Fibroblast of the conjunctiva (primary cell): ENCODE measurements at places on chromosomes 16 and 17.

- DNase-seq = peak; percentile 62
Observed at GRCh38 chr17:63399316-63399715, 46.8 kb downstream of the CYB561 start.

- no peak for DNase-seq
Observed at GRCh38 chr16:30470632-30470995, 1.9 kb upstream of the ITGAL start.

DNA sequence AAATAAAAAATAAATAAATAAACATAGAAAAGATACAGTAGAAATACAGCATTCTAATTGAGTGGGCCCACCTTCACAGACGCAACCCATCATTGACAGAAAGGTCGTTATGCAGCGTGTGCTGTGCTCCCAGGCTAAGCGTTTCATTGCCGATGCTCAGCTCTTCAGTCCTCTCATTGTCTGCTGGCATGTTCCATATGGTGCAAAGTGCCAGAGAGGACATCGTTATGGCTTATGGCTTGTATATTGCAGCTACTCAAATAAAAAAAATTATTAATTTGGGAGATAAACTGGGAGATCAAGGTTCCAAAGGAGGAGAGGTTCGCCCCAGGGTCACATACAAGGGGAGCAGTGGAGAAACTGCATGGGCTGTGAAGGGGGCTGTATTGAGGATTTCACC is 11.3 kb upstream of the UBALD2 start:
- no peak for DNase-seq

DNA sequence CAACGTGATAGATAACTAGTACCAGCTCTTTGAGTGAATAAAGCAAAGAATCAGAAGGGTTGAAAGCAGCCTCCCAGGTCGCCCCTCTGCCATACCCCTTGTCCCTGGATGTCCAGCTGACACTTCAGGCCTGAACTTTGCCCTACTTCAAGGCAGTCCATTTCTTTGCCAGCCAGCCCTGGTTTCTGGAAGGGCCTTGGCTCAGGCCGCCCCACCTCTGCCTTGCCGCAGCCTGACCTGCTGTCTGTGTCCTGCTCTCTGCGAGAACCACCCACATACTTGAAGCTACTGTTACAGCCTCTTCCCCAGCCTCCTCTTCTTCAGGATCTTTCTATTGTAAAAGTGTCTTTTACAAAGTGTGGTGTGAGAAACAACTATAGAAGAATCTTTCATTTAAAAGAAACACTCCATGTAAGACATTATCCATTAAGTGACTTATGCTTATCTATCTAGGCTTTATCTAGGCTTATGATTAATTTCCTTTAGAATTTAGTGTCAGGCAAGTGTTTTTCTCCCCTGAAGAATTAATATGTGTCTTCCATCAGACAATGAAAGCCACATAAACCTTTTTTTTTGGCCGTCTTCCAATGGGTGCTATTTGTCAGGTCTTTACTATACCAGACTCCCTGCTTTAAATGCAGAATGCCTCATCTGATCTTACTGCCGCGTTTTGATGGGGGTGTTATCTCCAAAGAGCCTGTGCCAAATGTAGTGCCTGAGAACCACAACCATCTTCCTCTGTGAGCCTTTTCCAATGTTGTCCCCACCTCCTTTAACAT is 133.9 kb downstream of the SOCS1 start:
- DNase-seq = no peak

DNA sequence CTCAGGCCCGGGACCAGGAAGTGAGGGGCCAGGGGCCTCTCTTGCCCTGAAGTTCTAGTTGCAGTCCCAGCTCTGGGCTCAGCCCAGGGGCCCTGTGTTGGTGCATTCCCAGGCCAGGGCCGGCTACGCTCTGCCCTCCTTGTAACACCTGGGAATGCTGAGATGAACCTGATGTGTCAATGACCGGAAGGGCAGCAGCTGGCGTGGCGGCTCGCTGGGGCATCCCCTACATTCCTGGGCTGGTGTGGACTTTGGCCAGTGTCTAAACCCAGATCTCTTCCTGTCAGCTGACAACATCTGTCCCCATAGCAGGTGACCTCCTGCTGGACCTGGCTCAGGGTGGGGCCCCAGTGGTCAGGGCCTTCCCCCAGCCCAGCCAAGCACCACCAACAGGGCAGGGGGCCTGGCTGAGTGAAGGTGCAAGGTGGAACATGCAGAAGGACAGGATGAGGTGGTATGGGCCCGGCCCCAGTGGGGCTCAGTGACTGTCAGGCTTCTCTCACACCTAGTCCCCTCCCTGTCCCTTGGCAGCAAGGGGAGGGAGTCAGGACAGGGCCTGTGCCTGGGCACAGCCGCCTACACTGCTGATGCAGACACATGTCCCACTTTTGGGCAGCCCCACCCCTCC is 15.9 kb downstream of the FAM83G start:
- no peak for DNase-seq

DNA sequence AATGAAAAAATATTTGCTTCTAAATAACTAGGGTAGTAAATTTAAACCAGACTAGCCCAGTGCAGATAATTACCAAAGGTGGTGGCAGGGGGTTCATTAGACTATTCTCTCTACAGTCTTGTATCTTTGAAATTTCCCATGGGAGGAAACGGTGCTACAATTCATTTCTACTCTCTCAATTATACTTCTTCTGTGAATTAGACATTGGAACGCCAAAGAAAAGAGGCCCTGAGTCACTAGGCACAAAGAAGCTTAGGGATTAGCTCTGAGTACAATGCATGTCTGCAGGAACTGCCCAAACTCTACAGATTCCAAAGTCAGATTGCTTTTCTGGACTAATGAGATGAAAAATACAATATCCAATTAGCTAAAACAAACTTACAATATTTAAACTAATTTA is 30.7 kb upstream of the ARL6IP1 start:
- DNase-seq = no peak

GRCh38 chr16:16774389-16774788 is 395.4 kb downstream of the NPIPA7 start:
- DNase-seq = no peak

GRCh38 chr16:27928542-27928941 is 135.0 kb downstream of the GSG1L start:
- DNase-seq = no peak

DNA sequence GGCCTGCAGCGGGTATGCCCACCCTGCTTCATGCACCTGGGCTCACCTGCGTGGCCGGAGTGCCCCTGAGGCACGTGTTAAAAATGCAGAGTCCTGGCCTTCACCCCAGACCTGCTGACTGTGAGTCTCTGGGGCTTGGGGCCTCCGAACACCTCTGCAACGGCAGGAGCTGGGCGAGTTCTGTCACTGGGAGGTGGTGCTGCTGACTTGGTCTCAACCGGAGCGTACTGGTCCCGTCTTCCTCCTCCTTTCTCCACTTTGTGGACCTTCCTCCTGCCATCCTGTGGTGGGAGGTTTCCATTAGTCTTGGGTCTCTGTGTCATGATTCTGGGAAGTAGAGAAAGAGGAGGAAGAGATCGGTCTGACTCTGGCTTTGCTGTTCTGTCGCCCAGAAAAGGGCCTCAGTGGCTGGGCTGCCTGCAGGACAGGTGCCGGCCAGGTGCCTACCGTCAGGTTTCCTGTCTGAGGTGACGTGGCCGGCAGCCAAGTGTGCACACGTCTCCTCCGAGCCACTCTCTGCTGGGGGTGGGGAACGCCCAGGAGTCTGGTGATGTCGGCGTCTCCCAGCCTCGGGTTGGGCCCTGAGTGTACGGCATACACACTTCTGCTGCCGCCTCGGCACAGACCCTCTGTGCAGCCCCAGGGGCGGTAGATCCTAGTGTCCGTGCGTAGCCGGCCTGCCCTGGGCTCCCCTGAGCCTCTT is 6.9 kb downstream of the TSC2 start:
- no peak for DNase-seq

- no peak for DNase-seq
Observed at GRCh38 chr17:74607221-74607620, 15.1 kb upstream of the CD300LD start.

- peak; percentile 26 for DNase-seq
Observed at GRCh38 chr16:58236231-58236690, 38.4 kb upstream of the CSNK2A2 start.

GRCh38 chr17:57975044-57975443 is 13.0 kb downstream of the VEZF1 start:
- peak; percentile 47 for DNase-seq

DNA sequence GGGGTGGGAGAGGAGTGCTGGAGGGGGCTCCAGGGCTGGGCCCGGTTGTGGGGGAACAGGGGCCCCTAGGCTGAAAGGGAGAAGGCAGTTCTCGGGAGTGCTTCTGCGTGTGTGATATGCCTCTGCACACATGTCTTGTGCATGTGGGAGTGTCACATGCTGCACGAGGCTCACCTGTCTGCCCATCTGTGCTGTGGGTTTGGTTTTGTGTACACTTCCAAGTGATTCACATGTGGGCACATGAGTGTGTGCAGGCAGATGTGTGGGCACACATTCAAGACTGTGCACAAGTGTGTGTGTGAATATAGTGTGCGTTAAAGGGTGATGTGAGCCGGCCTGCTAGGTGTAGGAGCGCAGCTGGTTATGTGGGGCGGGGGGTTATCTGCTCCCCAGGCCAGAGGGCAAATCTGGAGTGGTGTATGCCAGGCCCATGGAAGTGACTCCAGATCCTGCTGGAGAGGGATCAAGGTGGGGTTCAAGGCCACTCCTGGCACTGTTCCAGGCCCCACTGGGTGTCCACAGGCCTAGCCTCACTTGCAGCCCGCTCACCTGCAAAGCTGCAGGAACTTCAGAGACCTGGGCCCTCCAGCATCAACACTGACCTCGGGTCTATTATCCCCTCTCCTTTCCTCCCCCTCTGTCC is 3.8 kb upstream of the BAHCC1 start:
- DNase-seq = no peak

GRCh38 chr17:31562376-31562840 is 170.9 kb downstream of the RAB11FIP4 start:
- DNase-seq = no peak

GRCh38 chr16:5951486-5951885 is 853.9 kb upstream of the EEF2KMT start:
- DNase-seq = no peak

DNA sequence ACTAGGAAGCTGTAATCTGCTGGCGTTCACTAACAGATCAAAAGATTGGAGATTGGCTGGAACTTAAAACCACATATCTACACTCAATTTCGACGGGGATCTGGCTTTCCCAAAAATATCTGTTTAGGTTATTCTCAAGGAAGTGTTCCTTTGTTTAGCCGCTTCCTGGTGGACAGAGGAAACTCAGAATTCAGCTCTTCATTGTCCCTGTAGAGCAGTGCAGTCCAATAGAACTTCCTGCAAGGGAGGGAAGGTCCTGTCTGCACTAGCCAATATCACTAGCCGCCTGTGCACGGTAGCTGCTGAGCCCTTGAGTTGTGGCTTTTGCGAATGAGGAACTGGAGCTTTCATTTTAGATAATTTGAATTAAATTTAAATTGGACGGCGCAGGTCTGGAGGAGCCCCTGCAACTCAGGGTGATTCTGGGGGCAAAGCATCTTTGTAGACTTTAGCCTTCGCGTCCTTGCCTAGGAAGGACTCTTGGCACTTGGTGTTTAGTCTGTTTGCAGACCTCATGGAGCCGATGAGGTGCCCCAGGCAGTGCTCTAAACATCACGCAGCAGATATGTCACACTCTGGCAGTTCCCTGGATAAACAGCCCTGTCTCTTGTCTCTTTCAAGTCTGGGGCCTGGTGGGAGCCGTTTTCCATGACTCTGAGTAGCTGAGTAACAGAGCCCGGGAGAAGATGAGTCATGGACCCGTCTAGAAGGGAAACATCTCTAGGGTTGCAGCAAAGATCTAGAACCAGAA is 122.2 kb downstream of the CCDC182 start:
- DNase-seq = no peak

DNA sequence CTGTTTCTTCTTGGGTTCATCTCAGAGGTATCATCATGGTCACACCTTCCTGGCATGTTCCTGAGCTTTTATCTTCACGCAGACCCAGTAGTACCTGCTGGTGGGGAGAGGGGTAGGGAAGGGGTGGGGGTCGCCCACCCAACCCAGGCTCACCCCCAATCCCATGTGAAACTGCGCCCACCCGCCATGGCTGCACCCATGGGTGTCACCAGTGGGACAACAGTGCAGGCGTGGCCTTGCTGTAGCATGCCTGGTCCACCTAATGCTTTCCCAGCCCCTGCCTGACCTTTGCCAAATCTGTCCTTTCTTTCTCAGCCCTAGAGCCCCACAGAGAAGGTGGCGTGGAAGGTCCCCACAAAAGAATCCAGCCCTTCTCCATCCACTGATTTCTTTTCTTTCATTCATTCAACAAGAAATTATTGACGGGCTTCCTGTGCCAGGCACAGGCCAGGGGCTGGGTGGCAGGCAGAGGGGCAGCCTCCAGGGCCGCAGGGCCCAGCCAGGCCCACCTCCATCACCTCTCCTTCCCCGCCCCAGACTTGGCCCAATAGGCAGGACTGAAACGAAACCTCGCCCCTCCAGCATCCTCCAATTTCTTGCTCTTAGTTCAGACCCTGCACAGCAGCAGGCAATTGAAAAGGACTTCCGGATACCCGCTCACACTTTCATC is 79.1 kb upstream of the TNRC6C start:
- DNase-seq = no peak

DNA sequence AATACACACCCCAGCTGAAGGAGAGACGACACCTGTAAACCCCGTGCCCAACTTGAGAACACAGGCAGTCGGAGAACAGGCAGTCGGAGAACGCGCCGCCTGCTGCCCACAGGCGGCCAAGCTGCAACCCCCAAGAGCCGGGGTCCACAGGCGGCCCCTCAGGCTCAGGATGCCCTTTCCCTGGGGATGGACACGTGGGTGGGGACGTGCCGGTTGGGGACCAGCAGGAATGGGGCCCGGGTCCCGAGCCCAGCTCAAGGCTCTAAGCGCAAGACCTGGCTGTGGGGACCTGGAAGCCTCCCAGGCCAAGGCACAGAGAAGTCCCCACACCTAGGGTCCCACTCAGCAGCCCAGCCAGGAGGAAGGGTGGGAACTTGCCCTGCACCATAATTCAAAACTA is 79.5 kb upstream of the GNG13 start:
- DNase-seq = no peak

DNA sequence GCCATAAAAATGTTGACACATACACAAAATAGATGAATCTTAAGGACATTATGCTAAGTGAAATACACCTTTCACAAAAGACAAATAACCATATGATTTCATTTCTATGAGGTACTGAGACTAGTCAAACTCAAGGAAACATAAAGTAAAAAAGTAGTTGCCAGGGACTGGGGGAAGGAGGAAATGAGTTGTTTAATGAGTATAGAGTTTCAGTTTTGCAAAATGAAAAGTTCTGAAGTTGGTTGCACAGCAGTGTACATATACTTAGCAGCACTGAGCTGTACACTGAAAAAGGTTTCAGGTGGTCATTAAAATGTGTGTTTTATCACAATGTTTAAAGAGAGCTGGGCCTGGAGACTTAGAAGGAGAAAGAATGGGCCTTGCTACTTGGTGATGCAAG is 4.7 kb upstream of the SLC13A2 start:
- DNase-seq = no peak

- DNase-seq = peak; percentile 45
Observed at GRCh38 chr17:7839876-7840261, 5.9 kb downstream of the KDM6B start.
